Amygdala (tissue), 56 donors: ENCODE measurements at places on chromosomes 1 and 21.

GRCh38 chr1:89637496-89637895, 4.6 kb downstream of the LRRC8C start:
- DNase-seq, result no peak

DNA sequence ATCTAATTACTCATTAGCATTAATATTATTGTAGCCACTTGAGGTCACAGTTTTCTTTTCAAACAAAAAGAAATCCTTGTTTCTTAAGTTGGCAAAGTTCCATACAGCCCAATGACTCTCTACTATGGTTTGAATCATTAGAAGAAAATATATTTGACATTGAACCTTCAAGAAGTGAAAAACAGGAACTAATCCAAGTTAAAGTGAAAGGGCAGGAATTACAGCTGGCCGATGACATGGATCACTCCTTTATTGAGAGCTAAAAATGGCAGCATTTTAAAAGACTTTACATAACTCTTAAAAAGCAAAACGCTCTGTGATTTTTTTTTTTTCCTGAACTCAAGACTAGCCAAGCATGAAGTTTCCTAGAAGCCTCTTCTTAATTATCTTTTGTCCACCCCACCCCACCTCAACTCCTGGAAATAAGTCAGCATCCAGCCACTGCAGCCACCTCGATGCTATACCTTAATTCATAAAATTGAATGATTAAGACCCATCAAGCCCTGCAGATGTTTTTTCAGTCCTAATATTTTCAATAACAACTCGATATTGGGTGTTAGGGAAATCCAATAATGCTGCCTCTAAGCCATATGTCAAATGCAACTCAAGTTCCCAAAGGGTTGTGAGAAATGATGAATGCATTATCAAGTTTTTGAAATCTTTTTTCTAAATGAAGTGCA, 323.1 kb downstream of the HHIPL2 start:
- DNase-seq, result no peak

DNA sequence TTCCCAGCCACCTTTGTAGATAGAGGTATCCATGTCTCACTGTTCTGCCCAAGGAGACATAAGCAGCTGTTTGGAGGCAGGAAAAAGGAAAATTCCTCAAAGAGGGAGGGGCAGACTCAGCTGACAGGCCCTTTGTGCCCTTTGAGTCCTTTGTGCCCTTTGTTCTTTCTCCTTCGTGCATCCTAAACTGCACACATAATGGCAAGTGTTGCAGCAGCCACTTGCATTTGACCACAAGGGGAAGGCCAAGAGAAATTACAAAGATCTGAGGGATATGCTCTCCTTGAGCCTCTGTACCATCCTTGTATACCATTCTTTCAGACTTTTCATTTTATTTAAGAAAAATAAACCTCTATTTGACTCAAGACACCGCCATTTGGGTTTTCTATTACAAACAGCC, 71.8 kb upstream of the PKN2 start:
- no peak for DNase-seq

DNA sequence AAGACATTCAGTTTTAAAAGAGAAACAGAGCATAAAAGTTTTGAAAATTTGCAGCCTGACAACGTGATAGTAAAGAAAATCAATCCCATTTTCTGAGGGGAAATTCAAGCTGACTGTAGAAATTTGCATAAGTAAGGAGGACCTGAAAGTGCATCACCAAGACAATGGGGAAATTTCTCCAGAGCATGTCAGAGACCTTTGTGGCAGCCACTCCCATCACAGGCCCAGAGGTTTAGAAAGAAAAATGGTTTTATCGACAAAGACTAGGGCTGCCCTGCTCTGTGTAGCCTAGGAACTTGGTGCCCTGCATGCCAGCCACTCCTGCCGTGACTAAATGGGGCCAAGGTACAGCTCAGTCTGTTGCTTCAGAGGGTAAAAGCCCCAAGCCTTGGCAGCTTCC, 1640.2 kb upstream of the PRMT6 start:
- no peak for DNase-seq

DNA sequence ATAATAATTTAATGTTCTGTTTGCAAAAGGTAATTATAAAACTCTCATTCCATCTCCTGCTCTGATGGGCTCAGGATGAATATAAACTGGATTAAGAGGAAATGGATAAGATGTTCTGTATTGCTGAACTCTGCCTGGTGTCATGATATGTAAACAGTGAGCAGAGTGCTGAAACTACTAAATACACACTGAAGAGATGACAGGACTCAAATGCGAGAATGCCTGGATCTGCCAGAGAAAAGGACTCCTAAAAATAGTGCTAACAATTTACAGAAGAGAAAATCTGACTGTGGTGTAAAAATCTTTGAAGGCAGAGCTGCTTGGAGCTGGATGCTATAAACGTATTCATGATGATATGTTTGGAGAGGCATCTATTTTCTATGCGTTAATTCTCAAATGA, 303.2 kb downstream of the RWDD3 start:
- peak; percentile 14 for DNase-seq

DNA sequence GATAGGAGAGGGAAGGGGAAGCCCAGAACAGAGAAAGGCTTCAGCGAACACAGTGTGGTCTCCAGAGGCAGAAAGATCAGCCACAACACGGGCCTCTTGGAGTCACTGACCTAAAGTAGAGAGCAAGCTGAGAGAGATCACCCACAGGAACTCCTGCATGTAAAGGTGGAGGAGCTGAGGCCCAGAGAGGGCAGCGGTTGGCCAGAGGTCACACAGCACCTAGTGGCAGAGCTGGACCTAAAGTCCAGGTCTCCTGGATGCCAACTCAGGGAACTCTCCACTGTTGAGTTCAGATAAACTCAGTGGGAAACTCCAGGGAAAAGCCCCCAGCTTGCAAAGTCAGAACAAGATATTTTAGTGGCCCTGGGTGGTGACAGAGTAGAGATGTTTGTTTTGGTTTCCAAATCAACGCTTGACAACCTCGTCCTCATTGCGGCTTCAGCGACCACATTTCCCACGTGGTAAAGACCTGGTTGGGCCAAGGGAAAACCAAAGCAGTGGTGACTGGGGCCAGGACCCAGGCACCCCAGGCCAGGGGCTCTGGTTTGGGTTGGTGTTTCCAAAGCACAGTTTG, 4.6 kb downstream of the IFFO2 start:
- DNase-seq, result no peak

DNA sequence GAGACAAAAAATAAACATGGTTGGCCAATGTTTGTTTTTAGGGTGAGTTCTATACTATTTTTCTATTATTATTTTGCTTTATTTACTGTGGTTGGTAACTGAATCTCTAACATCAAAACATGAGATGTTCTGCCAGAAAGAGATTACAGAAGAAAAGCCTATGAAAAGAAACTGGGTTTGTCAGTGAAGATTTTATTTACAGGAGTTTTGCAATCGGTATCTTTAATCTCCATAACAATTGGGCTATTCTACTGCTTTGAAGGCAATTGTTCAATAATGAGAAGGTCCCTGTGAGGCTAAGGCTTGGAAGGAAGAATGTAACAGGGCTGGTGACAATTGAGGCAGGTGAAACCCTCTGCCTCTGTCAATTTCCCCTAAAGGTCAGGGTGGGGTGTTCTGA, 155.5 kb downstream of the CLIC6 start:
- no peak for DNase-seq

DNA sequence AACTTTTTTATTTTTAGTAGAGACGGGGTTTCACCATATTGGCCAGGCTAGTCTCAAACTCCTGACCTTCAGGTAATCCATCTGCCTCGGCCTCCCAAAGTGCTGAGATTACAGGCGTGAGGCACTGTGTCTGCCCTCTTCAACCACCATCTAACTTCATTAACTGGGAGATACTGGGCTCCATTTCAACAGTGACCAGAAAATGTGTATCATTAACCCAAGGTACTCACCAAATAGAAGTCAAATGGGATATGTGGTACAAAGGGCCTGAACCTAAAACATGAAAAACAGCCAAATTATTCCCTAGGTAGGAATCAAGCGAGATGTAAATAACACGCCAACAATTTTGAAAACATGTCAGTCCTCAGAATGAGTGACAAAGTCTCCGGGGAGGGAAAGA, 1.2 kb downstream of the ILF2 start:
- no peak for DNase-seq

DNA sequence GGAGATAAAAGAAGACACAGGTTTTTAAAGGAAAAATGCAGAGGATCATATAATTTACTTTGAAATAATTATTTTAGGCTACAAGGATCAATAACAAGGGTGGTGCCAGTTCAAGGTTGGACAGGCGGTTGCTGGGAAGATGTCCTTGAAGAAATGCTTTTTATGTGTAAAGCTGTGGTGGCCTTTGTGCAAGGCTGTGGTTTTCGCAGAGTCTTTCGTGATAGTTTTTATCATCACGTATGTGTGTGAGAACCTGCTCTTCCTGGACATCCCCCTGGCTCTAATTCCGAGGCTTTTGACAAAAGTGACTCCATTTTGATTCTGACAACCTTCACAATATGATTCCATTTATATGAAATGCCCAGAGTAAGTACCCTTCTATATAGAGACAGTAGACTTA, 85.8 kb upstream of the COG2 start:
- DNase-seq, result no peak

DNA sequence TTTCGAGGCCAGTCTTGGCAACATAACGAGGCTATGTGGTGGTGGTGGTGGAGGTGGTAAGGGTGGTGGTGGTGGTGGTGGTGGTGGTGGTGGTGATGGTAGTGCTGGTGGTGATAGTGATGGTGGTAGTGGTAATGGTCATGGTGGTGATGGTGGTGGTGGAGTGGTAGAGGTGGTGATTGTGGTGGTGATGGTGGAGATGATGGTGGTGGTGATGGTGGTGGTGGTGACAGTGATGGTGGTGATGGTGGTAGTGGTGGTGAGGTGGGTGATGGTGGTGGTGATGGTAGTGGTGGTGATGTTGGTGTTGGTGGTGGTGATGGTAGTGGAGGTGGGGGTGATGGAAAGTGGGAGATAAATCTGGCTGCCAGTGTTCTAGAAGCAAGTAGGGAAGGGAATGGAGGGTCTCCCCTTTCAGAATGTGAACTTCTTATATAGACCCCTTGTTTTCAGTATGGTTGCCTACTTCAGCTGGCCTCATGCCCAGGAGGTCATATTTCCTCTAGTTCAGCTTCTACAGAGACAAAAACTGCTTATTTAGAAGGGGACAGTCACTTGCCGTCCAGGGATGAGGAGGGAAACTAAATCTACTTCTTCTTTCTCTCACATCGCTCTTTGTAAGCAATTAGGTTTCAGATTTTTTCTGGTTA, 27.5 kb downstream of the SH3BGR start:
- no peak for DNase-seq

DNA sequence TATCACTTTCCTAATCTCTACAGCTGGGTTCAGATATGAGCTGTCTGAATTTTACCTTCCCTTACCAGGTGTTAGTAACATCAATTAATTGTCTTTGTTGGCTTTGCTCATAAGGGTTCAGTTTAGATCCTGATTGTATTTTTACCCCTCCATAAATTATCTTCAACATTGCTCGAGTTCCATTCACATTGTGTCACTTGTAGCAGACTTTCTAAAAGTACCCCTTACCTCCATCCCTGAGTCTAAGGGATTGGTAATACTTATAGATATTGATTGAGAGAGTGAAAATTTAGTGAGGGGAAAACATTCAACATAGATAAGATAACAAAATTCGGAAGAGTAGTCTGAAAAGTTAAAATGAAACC, 7.3 kb downstream of the RASAL2 start:
- no peak for DNase-seq

DNA sequence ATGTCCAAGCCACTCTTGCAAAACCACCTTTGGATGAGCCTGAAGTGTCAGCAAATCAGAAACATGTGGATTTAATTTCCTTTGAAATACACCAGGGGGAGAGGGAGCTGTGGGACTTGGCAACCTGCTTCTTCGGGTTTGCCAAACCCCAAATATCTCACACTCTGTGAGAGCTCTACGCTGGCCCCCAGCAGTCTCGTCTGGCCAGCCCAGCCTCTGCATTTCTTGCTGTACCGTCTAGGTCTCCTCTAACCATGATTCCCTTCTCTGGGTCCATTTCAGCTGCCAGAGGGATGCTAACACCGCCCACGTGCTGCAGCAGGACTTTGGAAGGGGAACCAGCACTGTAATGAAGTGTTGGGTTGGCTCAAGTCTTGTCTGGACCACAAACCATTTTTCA, 114.6 kb downstream of the MRPS6 start:
- no peak for DNase-seq

GRCh38 chr1:9628541-9629444, 22.7 kb upstream of the PIK3CD start:
- DNase-seq, result no peak

- DNase-seq, result no peak
Observed at GRCh38 chr1:21012937-21013336, 163.8 kb downstream of the EIF4G3 start.

DNA sequence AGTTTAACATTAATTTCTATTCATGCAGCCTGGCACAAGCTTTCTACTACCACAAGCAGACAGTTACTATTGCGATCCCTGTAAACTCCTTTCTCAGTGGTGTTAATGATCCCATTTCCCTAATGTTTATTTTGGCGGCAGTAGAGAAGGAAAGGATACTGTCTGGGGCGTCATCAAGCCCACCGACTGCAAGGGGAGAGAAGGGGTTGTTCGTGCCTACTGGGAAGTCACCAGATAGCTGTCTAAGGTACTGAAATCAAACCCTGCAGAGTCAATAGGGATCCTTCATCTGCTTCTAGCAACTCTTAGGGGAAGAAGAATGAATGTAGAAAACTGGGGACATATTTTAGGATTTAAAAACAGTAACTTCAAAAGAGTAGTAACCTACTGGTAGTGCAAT, 95.2 kb upstream of the ADAR start:
- no peak for DNase-seq

DNA sequence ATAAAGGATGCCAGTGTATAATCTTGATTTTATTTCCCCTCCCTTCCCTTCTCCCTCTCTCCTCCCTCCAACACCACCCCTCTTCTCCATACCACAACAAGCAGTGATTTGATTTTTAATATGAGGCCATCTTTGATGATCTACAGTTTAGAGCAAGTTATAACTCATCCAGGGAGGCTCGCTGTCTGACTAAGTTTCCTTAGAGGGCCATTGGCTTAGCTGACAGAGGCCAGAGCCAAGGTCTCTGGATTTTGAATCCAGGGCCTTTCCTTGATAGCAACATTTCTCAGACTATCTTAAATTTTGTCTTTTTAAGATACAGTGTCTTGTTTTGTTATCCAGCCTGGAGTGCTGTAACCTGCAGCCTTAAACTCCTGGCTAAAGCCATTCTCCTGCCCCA, 431.0 kb upstream of the USP24 start:
- no peak for DNase-seq

GRCh38 chr1:167579986-167580385, 26.4 kb upstream of the CREG1 start:
- DNase-seq, result no peak

GRCh38 chr1:223477456-223477855, 84.2 kb downstream of the CCDC185 start:
- DNase-seq, result no peak

- DNase-seq, result no peak
Observed at GRCh38 chr1:185039726-185040407, 5.5 kb upstream of the RNF2 start.

- no peak for DNase-seq
Observed at GRCh38 chr1:4284976-4285375, 369.4 kb upstream of the AJAP1 start.

GRCh38 chr1:18891426-18891780, 11.0 kb downstream of the ALDH4A1 start:
- no peak for DNase-seq
